T47D (cell line): ENCODE measurements at places on chromosomes 16 and 17.
A peak's percentile ranks its signal among the peaks of the same experiment; 100 is the strongest.

GRCh38 chr17:61314368-61315078, 85.1 kb upstream of the TBX2 start:
- DNase-seq = peak; percentile 52

DNA sequence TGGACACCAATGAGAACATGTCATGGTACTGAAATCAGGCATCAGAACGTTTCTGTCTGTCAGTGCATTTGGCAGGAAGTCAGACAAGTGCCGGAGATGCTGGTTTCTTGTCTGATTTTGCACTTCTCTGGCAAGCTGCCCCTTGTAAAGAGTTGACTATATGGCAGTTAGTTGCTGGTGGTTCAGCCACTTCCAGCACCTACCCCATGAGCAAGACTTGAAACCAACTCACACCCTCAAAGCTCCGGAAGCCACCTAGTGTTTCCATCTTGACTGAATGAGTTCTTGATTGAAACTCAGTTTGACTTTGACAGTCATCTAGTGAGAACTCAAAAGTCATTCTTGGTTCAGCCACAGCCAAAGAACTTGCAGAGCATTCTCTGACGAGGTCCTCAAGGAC, 225.1 kb downstream of the SPECC1 start:
- no peak for DNase-seq

GRCh38 chr16:2689968-2690801, 7.9 kb downstream of the KCTD5 start:
- no peak for DNase-seq

DNA sequence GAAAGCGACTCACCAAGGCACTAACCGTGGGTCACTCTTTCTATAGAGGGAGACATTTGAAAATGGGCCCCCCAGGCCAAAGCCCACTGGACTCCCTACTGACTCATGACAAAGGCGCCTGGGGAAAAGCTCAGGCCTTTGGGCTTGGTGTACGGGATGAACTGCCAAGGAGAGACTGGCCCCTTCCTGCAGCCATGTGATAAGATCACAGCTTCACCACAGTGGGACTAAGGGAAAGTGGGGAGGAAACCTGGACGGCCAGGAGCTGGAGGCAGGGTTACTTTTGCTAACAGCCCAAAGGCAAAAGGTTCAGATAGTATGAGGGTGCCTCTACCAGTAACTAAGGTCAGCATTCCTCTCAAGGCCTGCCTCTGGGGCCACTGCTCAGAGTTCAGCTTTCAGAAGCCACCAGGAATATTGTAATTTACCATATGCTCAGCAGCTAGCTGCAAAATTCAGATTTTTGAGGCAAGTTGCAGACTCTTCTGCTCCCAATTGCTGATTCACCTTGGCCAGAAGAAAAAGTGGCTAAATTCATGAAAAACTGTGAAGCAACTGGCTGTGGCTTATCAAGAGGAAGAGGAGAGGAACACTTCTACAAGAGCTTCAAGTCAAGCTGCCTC, 37.1 kb upstream of the SLC25A19 start:
- no peak for DNase-seq

DNA sequence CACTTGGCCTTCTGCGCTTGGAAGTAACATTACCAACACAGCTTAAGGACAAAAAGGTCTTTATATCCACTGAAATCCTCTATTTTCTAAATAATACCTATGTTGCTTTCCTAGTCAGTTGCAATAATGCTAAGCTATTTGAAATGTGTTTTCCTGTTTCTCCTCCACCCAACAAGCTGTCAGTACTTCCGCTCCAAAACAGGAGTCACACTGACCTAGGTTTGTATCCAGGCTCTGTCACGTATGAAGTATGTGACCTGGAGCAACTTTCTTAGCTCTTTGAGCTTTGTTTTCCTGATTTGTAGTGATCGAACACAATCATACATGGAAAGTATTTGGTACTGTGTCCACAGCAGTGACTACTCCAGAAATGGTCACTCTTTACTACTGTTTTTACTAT, 24.3 kb upstream of the MYLK3 start:
- no peak for DNase-seq

DNA sequence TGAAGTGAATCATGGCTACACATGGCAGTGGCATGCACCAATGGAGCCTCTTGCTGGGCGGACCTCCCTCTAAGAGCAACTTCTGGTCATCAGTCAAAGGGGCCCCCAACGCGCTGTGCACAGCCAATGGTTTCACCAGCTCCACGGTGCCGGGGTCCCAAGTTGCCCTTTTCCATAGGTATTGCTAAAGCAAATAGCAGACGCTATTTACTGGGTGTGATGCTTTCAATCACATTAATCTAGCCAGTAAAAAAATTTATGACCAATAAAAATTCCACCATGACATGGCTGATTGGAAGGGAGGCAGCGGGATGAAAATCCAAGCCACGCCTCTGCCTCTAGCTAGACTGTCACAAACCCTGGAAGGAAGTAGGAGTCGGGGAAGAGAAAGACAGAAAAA, 680.3 kb upstream of the SOX9 start:
- DNase-seq = no peak

- DNase-seq = no peak
Observed at GRCh38 chr16:75345711-75346110, 87.6 kb downstream of the CFDP1 start.

- peak; percentile 81 for DNase-seq
Observed at GRCh38 chr17:4560421-4560820, at the start of gene GGT6. Gene GGT6 (minus strand): TSS chr17:4560577. CDS start chr17:4560521, 56 bp downstream.

DNA sequence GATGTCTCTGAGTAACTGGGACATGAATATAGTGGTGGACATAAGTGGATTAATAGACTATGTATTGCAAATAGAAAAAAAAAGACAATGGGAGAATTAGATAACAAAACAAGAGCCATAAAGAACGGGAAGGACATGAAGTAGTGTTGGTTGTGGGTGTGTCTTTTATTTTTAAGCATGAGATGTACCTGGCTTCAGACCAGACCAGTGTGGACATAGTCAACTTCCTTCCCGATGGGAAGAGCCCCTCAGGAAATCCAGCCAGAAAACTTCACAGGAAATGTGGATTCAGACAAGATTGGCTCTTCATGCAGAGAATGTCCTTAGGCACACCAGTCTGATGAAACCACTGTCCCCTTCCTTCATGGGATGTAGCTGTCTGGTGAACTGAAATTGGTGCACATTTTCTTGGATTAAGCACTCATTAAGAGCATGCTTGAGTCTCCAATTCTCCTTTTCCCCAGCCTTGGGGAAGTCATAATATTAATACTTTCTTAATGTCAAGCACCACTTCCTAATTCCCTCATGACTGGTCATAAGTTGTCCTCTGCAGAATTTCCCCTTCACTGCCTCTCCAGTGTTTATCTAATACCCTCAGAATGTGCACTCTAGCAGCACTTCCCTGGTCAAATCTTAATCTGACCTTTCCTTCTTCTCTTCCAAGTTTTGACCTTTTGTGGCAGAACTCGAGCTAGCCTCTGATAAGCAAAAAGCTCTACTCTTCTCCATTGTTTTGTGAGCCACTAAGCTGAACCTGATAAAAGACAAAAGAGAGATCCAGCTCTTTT, 350.6 kb upstream of the MAF start:
- no peak for DNase-seq

DNA sequence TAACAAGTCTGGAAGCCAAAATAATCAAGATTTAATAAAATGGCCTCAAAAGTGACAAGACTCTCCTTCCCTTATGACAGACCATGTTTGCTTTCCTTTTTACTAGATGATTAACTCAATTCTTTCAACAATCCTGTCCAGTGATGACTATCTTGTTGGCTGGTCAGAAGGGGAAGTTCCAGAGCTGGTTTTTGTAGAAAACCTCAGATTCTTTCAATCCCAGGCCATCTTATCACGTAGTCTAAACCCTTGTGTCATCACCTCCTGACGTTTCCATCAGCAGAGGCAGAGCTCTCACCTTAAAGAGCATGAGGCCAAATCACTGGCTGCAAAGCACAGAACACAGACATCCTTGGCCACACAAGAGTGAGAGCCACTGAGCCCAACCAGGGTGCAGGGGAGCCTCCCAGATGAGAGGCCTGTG, 125.3 kb downstream of the ANKRD11 start:
- DNase-seq = no peak

DNA sequence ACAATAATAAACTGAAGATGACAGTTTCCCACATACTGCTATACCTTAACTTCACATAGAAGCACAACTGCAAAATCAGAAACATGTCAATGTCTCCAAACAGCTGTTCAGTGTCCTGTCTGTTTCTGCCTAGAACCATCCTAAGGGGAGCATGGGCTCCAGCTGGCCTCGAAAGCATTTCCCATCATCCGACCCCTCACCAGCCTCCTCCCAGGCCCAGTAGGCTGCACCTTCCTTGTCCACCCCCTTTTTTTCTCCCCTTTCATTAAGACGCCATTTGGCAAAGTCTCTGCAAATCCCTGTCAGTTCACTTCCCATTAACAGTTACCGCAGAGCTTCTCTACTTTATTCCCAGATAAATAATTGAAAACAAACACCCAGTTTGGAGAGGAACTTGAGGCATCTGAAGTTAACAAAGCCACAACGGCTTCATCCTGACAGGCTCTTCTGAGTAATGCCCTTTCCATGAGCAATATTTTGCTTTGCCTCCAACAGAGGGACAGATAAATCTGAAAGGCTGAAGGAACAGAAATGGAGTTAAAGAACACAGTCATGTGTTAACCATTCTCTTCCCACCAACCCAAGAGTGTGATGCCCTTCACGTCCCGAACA, 65.3 kb downstream of the SLC39A11 start:
- DNase-seq = no peak
